Stimulated activated CD8-positive, alpha-beta memory T cell treated with anti-CD3 and anti-CD28 coated beads, Interleukin-4, amount 100 ng/mL, for 4 hours (primary cell): ENCODE measurements at places on chromosomes 3 and 15.

DNA sequence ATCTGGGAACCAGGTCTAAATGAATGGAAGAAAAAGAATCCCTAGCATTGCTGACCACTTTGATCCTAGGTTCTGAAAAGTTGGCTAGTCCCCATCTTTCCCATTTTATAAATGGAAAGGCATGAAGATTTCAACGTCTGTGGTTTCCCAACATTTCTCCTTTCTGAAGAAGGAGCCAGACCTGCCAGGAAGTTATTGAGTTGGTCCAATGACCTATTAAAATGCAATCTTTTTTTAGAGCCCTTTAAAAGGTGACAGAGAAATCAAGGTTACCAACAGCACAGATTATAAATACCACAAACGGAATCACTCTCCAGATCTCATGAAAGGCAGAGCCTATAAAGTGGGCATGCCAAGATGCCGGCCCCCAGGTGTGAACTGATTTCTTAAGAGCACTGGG is 505.6 kb upstream of the THBS1 start:
- no peak for DNase-seq

DNA sequence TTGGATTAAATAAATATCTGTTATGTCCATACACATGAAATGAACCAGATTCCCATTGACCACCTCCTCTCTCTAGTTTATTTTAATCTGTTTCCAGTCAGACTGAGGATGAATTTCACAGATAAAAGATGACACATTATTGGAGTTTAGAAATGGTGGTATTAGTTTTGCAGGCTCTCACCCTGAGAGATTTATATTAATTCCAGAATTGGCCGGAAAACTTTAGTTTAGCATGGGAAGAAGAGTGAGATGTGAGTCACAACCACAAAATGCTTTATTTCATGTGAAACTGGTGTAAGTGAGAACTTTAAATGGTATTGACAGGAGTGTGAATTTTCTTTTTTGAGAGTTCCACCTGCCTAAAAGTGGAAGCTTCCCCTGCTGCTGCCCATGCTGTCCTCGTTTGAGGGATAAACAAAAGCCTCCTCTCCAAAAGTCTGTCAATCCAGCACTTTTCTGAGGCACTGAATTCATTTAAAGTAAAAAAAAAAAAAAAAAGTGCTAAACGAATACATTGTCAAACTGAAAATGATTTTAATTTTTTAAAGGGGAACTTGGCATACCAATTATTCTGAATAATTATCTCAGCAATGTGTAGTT is 65.1 kb upstream of the EPHA3 start:
- no peak for DNase-seq

DNA sequence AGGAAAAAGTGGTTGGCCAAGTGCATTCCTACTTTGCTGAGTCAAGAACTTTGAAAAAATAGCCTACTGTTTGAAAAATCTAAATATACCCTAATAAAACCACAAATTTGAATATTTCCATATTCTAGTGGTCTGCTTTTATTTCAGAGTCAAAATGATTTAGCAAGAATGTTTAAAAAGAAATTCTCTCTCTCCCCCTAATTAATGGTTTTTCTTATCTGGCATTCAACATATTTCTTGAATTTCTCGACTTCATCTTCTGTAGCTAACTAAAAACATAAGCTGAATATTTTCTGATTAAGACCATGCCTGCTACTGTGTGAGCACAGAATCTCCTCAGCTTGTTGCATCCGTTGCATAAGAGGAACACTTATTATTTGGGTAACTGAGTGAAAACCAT is 563.5 kb upstream of the TBL1XR1 start:
- no peak for DNase-seq

DNA sequence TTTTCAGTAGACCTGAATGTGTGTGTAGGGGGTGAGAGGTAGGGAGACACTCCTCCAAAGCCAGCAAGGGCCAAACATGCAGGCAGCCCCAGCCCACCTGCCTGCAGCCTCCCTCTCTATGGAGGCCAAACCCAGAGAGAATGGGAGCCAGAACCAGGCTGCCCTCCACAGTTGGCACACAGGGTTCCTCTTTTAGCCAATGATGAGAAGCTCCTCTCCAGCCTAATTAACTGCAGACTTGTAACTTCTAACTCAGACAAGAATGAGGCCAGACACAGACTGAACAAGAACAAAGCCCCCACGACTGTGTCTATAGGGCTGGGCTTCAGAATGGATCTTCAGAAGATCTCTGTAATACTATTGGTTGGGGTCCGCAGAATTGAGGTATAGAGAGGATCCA is 12.3 kb upstream of the TLE3 start:
- no peak for DNase-seq

GRCh38 chr3:122410639-122411038 is 5.2 kb downstream of the WDR5B start:
- DNase-seq = no peak

DNA sequence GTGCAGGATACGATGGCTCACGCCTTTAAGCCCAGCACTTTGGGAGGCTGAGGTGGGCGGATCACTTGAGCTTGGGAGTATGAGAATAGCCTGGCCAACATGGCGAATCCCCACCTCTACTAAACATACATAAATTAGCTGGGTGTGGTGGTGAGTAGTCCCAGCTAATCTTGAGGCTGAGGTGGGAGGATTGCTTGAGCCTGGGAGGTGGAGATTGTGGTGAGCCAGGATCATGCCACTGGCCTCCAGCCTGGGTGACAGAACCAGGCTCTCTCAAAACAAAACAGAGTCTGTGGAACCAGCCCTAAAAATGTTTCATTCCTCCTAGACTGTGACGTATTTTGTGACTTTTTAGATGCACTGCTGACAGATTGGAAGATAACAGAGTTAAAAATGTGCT is 34.3 kb upstream of the RAD51 start:
- DNase-seq = no peak

GRCh38 chr15:48406911-48407310 is 75.7 kb downstream of the DUT start:
- no peak for DNase-seq

- DNase-seq = no peak
Measured at GRCh38 chr3:136535906-136536305, 216.3 kb downstream of the STAG1 start.

- DNase-seq = no peak
Measured at GRCh38 chr3:148206446-148206845, 491.3 kb upstream of the AGTR1 start.

GRCh38 chr3:52507359-52507758 is 12.2 kb downstream of the STAB1 start:
- no peak for DNase-seq

DNA sequence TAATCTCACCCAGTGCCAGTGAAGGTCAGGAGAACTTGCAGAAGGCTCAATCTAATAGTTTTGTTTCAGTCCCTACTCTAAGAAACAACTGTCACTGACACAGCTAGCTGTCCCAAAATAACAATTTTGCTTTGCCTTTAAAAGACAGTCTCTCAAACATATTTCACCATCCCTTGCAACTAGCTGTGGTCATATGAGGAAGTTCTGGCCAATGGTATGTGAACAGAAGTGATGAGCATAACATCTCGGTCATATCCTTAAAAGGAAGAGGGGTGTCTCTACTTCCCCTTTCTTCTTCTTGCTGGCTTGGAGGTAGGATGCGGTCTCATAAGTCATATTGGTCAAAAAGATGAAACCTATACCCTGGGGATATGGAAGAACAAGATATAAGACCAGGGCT is 198.1 kb downstream of the NEK10 start:
- no peak for DNase-seq

- no peak for DNase-seq
Measured at GRCh38 chr3:32002561-32003368, 21.2 kb downstream of the ZNF860 start.

- DNase-seq = no peak
Measured at GRCh38 chr3:45178183-45179023, 32.2 kb upstream of the CDCP1 start.

- DNase-seq = no peak
Measured at GRCh38 chr15:62867844-62868243, 174.7 kb upstream of the TPM1 start.

DNA sequence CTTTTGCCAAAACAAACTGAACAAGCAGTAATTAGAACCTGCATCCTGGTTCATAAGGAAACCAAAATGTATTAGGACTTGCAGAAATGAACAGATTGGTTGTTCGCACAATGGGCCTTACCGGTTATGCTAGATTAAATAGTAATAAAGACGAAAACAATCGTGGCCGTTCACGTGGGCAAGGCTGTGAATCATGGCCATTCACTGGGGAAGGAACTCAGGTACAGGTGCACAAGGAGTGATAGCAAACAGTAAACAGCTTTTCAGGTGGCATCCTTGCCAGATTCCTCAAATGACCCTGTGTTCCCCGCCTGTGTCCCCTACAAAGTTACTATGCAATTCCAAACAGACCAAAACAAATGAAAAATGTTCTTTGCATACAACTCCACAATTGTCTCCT is 8.2 kb downstream of the LRIG1 start:
- DNase-seq = no peak

- no peak for DNase-seq
Measured at GRCh38 chr15:51828621-51829375, 655 bp upstream of the TMOD3 start.

DNA sequence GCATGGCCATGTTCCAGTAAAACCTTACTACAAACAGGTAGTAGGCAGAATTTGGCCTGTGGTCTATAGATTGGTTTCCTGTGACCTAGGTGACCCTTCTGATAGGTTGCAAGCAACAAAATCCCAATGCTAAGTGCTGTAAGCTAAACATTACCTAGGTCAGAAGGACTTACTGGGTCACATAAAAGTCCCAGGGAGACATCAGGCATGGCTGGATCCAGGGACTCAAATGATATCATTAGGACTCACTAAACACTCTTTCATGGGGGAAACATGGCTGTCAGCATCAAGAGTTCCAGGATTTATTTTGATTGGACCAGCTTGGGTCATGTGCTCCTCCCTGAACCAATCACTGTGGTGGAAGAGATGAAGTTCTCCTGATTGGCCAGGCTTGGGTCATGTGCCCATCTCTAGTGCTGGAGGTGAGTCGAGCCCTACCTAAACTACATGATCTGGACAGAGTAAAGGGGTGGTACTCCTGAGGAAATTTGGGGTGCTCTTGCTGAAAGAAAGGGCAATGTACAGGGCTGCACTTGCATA is 16.8 kb upstream of the SLC6A1 start:
- no peak for DNase-seq

GRCh38 chr3:135133905-135134683 is 339.0 kb downstream of the EPHB1 start:
- DNase-seq = no peak

DNA sequence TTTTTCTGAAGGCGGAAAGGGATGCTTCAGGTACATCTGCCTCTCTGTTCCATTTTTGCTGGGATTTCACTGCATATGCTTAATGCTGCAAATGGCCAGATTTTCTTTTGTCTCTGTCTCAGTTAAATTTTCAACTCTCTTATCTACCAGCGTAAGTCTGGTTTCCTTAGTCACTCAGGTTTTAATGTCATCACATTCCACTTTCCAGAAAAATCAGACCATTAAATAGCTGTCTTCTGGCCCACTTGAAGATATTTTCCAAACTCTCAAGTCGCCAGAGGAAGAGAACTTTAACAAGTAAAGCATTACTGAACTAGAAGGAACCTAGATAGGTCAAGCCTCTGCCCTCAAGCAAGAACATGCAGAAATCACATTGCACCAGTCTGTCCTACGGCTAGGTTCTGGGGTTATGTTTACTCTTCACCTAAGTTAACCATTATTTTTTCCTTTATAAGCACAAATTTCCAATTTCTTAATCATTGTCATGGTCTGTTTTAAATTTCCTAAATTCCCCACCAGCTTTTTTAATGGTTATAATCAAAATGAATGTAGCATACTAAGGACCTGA is 26.5 kb downstream of the AVEN start:
- DNase-seq = no peak

- DNase-seq = no peak
Measured at GRCh38 chr15:80494351-80494751, 90.2 kb downstream of the ARNT2 start.

DNA sequence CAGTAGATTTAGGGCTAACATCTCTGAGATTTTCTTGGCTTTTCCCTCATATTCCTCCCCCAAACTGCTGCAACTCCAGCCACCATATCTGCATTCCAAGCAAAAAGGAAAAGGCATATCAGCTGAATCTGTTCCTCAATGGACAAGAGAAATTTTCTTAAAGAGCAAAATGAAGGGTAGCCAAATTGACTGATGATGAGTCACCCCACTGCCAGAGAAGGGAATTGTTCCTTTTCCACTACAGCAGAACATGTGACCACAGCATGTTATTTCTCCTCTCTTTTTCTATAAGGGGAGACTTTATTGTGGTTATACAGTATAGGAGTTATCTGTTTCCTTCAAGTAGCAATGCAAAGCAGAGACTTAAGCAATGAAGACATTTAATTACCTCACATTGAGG is 172.5 kb downstream of the MTHFS start:
- no peak for DNase-seq

GRCh38 chr3:46076606-46077005 is 49.3 kb upstream of the XCR1 start:
- no peak for DNase-seq

- no peak for DNase-seq
Measured at GRCh38 chr3:30707825-30708224, 101.4 kb downstream of the TGFBR2 start.

- DNase-seq = no peak
Measured at GRCh38 chr3:11045536-11045935, 53.0 kb downstream of the SLC6A1 start.

DNA sequence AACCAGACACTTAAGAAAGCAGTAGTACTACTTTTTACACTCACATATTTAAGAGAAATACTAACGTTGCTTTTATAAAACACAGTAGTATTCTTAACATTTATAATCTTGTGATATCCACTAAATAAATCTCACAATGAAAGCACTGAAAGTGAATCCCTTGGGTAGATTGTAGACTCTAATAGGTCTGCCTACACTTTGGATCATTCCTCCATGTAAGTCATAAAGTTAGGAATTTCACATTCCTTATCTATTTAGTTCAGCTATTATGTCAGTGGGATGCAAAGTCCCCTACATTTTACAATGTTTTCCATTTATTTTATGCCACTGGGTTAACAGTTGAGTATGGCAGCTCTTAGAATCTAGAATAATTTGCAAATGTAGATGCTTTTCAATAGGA is 330.7 kb downstream of the LSAMP start:
- no peak for DNase-seq

DNA sequence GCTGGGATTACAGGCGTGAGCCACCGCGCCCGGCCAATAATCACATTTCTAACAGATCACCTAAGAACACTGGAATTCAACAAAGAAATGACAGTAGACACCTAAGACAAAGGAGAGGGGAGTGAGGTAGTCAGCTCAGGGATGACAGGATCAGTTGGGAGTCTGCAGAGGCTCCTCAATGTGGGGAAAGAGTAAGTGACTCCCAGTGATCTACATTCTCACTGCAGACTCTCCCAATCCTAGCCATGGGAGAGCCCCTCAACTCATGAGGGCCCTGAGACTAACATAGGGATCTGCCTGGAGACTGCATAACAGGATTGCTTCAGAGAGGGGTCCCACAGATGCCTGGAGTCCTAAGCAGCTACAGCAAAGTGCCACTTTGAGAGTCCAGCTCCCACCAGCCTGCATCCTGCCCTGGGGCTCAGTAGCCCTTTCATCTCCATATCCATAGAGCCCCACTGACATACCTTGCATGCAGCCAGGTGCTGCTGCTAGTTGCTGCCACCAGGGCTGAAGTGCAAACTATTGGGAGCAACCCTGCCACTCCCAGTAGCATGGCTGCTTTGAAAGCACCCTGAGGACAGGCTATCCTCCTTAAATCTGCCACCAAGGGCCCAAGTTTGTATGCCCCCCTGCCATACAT is 21.8 kb upstream of the PFN2 start:
- DNase-seq = no peak
